ENCODE measurements at places on chromosomes 2 and 18.

GRCh38 chr2:39922679-39923405 is 143.8 kb upstream of the THUMPD2 start:
- DNase-seq, result no peak

- no peak for DNase-seq
Observed at GRCh38 chr18:45384137-45384961, 230.9 kb upstream of the SLC14A2 start.

DNA sequence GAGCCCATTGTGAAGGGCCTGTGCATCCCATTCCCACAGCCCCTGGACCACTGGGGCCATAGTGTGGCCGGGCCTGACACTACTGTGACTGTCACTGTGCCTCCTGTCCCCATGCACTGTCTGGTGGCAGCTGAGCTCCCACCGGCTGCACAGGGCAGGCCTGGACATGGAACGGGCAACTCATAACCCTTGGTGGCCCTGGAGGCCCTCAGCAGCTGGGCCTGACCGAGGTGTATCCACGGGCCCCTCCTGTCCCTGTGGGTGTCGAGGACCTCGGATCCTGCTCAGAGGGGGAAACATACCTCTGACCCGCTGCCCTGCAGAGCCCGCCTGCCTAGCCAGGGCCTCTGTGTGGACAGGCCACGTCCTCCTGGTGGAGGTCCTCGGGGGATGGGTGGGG is 7.8 kb upstream of the GAL3ST2 start:
- no peak for DNase-seq

GRCh38 chr2:130837175-130837810 is 579 bp downstream of the ARHGEF4 start:
- no peak for DNase-seq

GRCh38 chr2:240390091-240391073 is 45.1 kb upstream of the GPC1 start:
- no peak for DNase-seq

GRCh38 chr18:22188559-22189267 is 19.3 kb downstream of the GATA6 start:
- DNase-seq, result no peak

- DNase-seq, result no peak
Observed at GRCh38 chr2:51153236-51153635, 121.3 kb upstream of the NRXN1 start.

DNA sequence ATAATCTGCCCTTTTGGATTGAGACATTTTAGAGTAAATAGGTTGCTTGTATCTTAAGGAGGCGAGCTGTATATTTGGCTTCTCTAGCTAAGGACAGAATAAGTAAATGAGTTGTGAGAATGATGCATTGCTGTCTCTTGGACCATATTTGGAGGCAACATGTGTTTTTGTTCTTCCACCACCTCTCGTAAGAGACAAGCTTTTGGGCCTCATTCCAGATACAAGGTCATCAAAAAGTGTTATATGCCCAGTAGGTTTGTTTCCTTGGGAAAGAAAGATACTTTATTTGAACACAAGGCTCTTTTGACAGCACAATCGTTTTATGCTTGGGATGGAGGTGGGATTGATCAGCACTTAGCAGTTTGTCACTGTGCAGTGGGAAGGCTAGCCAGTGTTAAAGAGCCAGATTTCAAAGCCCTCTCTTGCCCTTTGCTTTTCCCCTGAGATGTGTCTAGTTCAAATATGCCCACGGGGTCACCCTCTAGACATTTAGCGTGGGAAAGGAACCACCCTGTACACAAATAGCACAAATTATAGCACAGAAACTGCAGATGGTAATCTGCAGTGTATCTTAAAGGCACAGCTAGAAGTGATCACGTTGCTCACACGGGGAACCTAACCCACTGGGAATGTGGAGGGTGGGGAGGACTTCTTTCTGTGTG is 131.3 kb downstream of the MAP4K4 start:
- no peak for DNase-seq

DNA sequence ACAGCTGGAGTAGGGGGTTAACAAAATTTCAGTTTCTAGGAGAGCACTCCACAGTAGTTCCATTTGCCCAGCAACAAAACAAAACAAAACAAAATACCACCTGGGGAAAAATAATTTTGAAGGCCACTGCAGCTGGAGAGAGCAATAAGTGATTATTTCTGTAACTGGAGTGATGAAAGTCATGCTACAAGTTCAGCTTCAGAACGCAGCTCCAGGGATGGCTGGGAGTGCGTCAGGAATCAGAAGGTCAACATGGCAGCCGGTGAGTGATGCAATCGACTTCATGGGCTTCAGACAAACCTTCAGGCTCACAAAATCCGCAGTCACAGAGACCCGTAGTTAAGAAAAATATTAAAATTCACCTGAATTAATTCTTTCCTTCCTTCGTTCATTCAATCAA is 41.0 kb downstream of the ABHD3 start:
- DNase-seq, result no peak

DNA sequence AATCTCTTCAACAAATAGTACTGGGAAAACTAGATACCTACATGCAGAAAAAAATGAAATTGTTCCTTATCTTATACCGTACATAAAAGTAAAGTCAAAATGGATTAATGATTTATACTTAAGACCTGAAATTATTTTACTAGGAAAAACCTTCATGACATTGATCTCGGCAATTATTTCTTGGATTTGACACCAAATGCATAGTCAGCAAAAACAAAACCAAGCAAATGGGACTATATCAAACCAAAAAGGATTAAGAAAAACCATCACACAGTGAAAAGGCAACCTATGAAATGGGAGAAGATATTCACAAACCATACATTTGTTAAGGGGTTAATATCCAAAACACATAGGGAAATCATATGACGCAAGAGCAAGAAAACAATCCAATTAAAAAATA is 433.6 kb downstream of the LRATD1 start:
- DNase-seq, result no peak

- peak; percentile 40 for DNase-seq
Observed at GRCh38 chr2:12416600-12416999, 300.1 kb upstream of the TRIB2 start.

- no peak for DNase-seq
Observed at GRCh38 chr2:54646170-54646927, 77.1 kb upstream of the EML6 start.

DNA sequence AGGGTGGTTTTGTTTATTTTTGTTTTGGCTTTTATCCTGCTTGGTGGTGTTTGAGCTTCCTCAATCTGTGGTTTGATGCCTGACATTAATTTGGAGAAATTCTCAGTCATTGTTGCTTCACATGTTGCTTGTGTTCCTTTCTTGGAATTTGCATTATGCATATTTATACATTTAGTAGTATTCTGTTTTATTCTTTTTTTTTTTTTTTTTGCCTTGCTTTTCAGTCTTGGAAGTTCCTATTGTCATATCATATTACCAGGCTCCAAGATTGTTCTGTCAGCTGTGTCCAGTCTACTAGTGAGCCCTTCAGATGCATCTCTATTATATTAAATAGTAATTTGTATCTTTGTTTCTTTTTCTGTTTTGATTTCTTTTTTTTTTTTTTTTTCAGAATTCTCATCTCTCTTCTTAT is 77.0 kb downstream of the EPC2 start:
- DNase-seq, result no peak

DNA sequence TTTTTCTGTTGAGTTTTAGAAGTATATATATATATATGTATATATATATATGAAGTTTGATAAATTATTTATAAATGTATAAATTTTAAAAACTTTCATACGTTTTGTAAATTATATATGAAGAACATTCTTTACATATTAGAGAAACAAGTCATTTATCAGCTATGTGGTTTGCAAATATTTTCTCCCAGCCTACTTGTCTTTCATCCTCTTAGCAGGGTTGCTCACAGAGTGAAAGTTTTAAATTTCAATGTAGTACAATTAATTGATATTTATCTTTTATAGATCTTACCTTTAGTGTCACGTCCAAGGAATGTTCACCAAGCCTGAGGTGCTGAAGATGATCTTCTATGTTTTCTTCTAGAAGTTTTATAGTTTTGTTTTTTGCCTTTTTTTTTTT is 78.3 kb upstream of the HS6ST1 start:
- no peak for DNase-seq

DNA sequence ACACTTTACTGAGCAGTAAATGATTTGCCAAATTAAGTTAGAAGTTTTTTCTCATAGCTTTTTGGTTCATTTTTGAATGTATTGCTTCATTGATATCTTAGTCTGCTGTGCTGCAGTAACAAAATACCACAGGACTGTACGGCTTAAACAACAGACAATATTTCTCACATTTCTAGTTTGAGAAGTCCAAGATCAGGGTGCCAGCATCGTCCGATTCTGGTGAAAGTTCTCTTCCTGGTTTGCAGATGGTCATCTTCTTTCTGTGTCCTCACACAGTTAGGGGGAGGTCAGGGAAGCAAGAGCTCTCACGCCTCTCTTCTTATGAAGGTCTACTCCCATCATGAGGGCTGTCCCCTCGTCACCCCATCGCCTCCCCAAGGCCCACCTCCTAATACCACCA is 325.4 kb downstream of the PTPRM start:
- DNase-seq, result no peak

DNA sequence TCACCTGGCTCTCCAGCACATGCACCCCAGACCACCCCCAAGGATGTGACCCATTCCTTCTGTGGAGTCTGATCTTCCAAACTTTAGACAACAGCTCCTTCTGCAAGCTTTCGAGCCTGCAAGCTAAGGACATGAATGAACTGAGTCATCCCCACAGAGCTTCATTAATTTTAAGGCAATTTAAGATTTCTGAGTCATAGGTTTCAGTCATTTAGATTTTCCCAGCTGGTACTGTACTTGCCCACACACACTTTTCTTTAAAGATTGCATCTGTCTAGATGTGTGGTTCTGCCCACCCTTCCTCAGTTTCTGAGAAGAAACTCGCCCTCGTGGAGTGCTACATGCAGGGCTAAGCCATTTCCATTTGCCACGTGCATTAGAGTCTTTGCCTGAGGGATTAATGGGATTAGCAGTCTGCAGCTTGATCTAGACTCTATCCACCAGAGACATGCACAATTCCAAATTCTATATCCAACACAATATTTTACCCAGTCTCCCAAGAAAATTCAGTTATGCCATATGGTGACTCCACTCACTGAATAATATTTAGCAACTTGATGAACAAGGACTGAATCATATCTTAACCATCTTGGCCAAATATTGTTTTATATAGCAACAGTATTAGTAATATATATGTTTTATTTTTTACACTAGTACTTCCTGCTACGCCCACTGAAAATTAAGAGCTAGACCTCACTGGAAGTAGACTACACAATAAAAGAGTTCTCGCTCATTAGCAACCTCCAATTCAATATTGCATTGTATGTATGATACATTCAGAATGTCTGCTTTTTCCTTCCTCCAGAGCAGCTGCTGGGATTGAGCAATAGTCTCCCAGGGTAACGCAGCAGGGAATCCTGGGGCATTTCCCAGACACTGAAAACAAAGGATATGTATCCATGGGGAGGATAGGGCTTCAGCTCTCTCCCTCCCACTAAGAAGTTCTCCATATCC is 14.3 kb upstream of the TRIB2 start:
- DNase-seq, result no peak

DNA sequence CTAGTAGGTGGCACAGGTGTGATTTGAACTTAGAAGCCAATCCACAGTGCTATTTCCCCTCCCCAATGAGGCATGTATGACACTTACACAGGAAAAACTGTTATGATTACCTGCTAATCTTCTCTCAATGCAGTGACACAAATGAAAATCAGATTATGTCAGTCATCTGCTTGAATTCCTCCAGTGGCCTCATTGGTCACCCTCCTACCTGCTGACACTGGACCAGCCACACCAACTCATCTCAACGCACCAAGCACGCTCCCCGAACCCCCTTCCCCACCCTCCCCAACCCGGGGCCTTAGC is 82.2 kb upstream of the SEC11C start:
- no peak for DNase-seq

- DNase-seq, result no peak
Observed at GRCh38 chr2:83459456-83459855, 999.6 kb downstream of the SUCLG1 start.

- DNase-seq, result no peak
Observed at GRCh38 chr2:230885463-230886130, 20.9 kb downstream of the ITM2C start.

- DNase-seq, result no peak
Observed at GRCh38 chr2:20953146-20953824, 90.6 kb downstream of the APOB start.

DNA sequence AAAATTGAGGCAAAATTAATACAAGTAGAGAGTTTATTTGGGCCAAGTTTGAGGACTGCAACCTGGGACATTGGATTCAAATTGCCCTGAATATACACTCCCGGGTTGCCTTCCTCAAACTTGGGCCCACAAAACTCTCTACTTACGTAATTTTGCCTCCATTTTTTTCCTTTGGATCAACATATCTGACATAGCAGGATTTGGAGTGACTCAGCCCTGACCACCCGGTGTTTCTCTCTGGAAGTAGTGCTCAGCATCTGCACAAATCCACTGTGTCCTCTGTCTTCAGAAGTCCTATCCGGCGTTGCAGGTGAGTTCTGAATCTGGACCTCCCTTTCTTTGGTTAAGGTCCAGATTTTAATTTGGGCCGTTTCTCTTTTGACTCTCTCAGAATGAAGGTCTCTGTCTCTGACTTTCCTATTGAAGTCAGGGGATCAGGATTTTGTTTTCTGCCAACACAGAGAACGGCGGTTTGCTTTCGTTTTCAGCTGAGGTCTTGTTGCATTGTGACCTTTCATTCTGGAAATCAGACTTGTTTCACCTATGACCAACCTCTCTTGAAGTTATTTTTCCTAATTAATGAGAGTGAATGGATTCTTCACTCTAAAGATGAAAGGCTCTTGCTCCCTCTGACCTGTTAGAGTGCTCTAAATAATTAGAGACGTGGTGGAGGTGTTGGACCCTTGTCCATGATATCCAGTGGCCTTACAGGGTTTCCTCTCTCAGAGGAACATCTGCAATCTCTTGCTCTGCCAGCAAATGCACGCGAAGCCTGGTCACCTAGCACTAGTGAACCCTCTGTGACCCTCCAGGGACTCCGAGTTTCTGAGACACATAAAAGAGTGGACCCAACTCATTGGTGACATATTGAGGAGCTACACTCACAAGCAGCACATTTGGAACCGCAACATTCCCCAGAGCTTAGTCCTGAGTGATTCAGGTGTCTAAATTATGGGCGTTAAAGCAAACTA is 13.6 kb downstream of the TCF23 start:
- no peak for DNase-seq

- DNase-seq, result no peak
Observed at GRCh38 chr2:124333784-124334183, 308.7 kb downstream of the CNTNAP5 start.

DNA sequence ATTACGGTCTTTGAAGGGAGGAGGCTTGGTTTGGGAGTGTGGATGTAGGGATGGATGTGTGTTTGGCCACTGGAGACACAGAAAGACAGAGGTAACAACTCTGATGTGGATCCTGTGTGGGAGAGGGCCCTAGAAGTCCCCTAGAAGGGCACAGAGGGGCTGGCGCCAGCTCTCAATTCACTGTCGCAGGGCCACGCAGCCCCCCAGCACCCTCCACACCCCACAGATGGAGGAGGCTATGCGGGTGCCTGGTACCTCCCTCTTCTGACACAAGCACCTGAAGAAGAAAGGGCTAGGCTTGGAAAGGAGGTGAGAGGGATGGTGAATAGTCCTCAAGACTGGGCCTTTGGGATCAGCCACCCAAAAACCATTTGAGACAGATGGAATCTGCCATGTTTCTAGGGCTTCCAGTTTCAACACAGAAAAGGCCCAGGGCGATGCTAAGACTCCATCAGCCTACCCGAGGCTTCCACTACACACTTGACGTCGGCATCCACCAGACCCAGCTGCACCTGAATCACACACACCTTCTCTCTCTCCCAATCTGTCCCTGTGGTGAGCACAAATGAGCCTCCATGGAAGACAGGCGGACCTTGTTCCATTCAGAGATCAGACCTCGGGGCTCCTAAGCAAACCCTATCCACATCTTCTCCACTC is 413.5 kb upstream of the HS6ST1 start:
- no peak for DNase-seq

All from stimulated activated CD4-positive, alpha-beta T cell treated with anti-CD3 and anti-CD28 coated beads, TNF-alpha, amount 100 ng/mL, for 1 hour (primary cell).